Activated T-cell treated with anti-CD3 and anti-CD28 coated beads, Interleukin-2, amount 50 U/mL, for 4 hours (primary cell): ENCODE measurements at places on chromosomes 16 and 17. TPM values are rescaled to one million over a fixed set of nuclear protein-coding genes. Genes with fewer than 3 reads are reported as not detected.

ZNF423 gene
- total RNA-seq, result not detected

GRCh38 chr16:29963021-29963743 is 1.3 kb downstream of the TMEM219 start:
- DNase-seq, result no peak

- no peak for DNase-seq
Observed at GRCh38 chr16:59697236-59697635, 963.1 kb upstream of the GOT2 start.

DNA sequence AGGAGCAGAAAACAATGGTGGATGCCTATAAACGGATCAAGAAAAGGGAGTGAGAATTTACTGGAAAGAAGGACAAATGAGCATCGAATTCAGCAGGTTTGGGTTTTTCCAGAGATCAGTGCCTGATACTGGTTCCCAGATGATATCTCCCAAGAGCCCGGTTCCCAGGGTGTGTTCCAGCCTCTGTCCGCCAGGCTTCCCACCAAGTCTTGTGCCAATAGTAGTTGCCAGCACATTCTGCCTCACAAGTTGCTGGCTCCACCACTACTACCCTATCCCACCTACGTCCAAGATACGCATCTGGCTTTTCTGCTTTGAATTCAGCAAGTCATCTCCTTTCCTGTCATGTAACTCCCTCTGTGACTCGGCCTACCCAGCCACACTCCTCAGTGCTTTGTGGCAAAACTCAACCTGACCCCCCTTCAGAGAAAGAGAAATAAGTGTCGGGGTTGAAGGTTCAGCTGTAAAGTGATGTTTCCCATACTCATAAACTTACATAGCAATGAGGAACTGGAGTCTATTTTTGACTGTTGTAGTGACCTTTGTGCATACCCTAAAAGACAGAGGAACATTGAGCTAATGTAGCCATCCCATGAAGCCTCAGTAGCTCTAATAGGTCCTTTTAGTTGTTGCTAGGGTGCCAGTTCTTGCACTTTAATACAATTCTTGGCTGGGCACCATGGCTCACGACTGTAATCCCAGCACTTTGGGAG is 277.0 kb downstream of the IRX3 start:
- DNase-seq, result no peak

GRCh38 chr16:4615384-4616046 is 827 bp upstream of the UBALD1 start:
- no peak for DNase-seq

DNA sequence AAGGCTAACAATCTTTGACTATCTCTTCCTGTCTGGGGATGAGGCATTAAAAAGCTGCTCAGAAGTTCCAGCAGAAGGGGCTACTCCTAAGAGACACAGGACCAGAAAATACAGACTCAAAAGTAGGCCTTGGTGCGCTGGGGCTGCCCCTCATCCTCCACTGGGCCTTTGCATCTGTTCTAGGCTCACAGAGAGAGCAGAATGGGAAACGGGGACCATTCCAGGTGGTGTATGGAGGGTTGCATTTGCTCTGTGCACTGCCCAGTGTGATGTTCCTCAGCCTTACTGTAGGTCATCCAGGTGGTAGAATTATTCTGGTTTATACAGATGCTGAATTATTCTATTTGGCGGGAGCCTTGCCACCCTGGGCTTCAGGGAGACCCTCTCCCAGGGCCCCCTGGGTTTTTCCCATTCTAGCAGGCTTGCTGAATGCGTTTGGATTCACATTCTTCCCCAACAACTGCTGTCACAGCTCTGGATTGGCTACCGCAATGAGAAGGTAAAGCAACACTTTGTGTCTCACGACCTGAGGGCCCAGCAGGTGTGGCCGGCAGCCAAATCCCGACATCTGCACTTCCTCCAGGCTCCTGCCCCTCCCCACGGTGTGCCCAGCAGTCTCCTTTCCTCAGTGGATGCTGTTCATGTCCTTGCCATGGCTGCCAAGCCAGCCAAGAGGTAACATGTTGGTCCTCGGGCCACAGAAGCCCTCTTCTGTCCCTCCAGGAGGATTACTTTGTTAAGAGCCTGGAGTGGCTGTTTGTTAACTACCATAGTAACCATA is 25.0 kb upstream of the ZNHIT3 start:
- DNase-seq, result no peak

- DNase-seq, result no peak
Observed at GRCh38 chr17:51908841-51909537, 249.5 kb downstream of the CA10 start.

DNA sequence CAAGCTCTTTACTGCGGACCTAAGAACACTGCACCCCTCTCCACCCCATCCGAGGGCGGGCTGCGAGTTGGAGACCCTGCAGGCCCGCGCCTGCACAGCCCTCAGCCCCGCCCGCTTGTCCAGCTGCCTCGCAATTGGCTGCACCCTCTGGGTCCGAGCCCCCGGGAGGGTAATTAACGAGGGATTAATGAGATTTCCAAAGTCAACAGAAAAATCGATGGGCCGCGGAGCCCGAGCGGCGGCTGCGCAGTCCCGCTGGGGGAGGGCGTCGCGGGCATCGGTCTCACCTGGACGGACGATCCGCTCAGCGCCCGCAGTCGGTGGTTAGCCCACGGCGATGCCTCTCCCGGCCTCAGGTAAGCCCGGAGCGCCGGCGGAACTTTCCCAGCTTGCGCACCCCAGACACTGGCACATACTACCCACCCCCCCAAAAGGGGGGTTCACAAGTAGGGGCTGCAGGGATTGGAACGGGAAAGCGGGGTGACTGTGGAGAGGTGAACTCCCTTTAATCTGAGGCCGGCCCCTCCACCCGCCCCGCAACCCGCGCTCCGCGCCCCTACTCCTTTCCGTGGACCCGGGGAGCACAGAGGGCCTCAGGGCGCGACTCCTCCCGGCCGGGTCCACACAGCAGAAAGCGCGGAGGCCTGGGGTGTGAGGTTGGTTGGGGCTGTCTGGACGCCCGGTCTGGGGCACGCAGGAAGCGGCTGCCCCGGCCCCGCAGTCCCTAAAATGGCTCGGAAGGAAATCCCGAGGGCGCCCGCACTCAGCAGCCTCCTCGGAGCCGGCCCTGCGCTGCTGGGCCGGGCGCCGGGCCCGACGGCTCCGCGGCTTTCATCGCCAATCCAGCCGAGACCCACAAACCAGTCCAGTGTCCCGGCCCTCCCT is at the start of gene OTOP3:
OTOP3 (plus strand) TSS at position 314 of the 885 bp plus-strand sequence; CDS start at position 338, 24 bp downstream.
- DNase-seq, result no peak
